Spleen (tissue), 13 donors: ENCODE measurements at places on chromosomes 1 and 21. TPM values are rescaled to one million over a fixed set of nuclear protein-coding genes. Genes with fewer than 3 reads are reported as not detected.
A peak's percentile ranks its signal among the peaks of the same experiment; 100 is the strongest.

GRCh38 chr1:66745451-66745850 is 6.8 kb upstream of the DYNLT5 start:
- no peak for DNase-seq

DNA sequence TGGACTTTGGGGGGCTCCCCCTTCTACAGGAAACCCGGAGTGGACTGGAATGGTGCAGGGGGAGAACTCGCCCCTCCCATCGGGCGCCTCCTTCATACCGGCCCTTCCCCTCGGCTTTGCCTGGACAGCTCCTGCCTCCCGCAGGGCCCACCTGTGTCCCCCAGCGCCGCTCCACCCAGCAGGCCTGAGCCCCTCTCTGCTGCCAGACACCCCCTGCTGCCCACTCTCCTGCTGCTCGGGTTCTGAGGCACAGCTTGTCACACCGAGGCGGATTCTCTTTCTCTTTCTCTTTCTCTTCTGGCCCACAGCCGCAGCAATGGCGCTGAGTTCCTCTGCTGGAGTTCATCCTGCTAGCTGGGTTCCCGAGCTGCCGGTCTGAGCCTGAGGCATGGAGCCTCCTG is at the start of gene TNFRSF14:
Gene TNFRSF14 (plus strand): TSS at position 95 of the 401 bp plus-strand sequence. CDS start 294 bp downstream, at position 389.
- DNase-seq, result peak; percentile 94

DNA sequence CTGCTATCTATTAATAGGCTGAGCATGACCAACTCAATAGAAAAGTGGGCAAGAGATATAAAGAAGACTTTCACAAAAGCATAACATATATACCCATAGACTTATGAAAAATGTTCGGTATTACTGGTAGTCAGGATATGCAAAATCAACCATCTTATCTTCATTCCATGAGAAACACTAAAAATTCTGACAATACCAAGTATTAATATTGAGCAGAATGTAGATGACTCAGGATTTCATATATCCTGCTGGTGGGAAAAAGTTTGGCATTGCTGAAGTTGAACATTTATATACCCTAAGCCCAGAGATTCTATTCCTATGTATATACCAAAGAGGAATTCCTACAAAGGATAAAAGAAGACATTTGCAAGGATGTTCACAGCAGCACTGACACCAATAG is 138.3 kb downstream of the CLEC20A start:
- DNase-seq, result no peak

DNA sequence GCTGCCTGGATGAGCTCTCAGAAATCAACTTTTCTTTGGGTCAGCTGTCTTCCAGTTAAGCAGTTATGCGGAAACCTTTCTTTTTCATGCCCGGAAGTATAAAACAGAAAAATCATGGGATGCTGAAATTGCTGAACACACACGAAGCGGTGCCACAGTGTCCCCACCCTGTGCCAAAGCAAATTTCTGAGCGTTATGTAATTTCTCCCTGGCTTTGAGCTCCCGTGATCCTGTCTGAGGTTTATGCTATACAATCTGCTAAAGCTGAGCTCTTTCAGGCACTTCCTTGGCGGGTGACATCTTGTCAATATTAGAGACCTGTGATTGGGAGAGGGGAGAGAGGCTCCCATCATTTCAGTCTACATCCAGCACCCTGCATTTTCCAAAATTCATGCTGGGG is 201.7 kb downstream of the ROR1 start:
- DNase-seq, result no peak

DNA sequence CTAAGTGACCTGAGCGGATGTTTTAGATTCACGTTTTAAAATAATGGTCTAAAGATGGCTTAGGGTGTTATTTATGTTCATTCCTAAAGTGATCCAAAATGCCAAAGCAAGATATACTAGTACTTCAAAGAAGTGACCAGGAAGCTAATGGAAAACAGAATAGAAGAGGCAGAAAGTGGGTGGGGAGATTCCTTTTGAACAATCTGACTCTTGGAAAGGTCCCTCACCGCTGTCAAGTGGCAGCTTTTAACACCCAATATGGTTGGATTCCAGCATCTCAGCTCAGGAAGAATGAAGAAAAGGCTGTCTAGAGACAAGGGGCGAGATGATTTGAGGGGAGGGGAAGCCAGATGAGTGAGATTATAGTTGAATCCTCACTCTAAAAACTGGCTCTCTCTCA is 90.3 kb downstream of the SCMH1 start:
- no peak for DNase-seq

Gene CRNN
- not detected for total RNA-seq

DNA sequence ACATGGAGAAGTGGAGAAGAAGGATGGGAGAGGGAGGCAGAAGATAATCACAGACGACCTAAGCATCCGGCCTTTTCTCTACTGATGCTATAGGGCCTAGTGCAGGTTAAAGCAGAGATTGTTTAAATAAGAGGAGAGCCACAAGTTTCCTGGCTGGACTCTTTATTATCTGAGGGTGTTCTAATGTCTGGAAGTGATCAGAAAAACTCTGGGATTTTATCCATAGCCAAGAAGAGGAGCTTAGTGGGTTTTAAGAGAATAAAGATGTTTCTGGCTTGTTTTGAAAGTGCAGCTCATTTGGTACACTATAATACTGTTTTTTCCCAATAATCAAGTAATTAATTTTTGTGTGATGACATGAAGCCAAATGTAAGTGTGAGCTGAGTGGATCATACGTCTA is 419.0 kb downstream of the PTBP2 start:
- DNase-seq, result no peak

- DNase-seq, result no peak
Observed at GRCh38 chr1:204216236-204216635, 2.4 kb upstream of the GOLT1A start.

Gene DMBX1
- total RNA-seq, result not detected

Gene LCE2D
- not detected for total RNA-seq

DNA sequence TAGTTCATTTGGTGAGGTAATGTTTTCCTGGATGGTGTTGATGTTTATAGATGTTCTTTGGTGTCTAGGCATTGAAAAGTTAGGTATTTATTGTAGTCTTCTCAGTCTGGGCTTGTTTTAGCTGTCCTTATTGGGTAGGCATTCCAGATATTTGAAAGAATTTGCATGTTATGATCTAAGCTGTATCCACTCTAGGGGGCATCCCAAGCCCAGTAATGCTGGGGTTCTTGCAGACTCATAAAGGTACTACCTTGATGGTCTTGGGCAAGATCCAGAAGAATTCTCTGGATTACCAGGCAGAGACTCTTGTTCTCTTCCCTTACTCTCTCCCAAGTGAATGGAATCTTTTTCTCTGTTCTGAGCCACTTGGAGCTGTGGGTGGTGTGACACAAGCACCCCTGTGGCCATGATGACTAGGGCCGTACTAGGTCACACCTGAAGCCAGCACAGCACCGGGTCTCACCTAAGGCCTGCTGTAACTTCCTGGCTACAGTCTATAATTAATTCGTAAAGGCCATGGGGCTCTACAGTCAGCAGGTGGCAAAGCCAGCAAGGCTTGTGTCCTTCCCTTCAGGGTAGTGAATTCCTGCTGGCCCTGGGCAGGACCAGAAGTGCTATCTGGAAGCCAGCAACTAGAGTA is 74.8 kb upstream of the PDE4B start:
- no peak for DNase-seq

Gene FALEC
- not detected for total RNA-seq

- DNase-seq, result no peak
Observed at GRCh38 chr1:64974288-64974825, 8.0 kb upstream of the JAK1 start.

- peak; percentile 89 for DNase-seq
Observed at GRCh38 chr1:218345673-218346390, 696 bp downstream of the TGFB2 start.

DNA sequence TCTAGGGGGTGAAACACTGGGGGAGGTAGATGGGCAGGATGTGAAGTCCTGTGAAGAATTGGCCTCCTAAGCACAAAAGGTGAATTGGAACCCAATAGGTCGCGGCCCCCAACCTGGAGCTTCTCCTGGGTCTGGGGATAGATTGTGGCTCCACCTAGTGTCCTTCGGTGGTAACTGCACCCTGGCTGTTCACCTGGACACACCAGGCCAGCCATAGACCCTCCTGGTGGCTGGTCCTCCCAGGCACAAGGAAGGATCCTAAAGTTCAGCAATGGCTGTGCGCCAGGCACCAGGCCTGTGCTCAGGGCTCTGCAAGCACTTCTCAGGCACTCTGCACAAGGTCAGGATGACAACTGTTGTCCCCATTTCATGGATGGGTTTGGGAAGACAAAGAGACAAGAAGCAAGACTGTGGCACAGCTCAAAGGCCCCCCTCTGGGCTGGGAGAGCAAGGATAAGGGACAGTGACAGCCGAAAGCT is 13.5 kb downstream of the ESPN start:
- DNase-seq, result peak; percentile 85

Gene SPATA46
- total RNA-seq, result not detected

- no peak for DNase-seq
Observed at GRCh38 chr1:101460739-101461138, 223.9 kb downstream of the S1PR1 start.

DNA sequence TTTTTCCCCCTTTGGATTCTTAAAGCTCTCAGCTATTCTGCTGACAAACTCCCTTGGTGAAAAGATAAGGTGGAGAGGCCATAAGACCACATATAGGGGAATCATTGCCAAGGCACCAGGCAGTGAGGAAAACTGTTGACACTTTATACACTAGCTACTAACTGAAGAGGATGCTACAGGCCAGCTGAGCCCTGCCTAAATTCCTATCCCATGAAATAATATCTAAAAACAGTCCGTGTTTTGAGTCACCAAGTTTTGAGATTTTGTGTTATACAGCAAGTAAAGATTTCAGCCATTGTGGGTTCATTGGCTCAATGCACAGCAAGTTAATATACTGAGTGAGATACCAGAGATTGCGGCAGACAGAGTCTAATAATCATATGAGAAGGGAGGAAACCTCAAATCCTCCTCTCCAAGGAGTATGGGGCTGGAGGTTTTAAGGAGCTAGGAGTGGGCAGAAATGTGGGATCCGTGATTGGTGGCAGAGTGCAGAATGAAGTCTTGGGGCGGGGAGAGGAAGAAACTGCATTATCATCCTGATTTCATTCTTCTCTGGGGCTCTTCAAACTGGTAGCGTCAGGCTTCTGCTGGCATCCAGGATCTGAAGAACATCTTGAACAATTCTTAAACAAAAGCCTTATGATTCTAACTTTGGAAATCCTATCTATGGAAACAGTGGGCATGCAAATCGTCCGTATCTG is 9.2 kb downstream of the CLDN8 start:
- DNase-seq, result no peak
